Activated T-cell treated with anti-CD3 and anti-CD28 coated beads, Interleukin-2, amount 50 U/mL, for 1 hour (primary cell): ENCODE measurements at places on chromosomes 2 and 18.

DNA sequence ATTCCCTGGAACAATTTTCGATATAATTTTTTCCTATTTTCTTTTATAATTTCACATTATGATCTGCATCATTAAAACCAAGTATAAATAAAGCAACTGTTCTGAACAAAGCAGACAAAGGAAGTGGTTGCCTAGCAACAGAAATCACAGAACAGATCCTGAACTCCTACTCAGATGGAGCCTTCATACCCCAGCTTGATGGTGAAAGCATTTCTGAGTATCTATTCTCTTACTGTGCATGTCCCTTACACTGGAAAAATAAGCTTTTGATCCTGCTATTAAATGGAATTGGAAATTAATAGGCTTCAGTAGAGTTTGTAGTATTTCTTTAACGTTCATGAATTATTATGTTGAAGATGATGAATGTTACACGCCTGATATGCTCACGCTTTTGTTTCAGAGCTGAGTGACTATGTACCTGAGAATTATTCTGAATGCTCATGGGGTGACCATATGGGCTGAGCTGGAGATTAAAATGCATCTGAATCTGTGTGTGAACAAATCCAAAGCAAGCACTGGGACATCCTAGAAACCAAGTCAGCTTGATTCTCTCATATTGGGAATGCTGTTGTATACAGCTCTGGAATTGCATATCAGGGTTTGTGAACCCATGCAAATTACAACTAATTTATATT is 254.0 kb downstream of the KCNJ3 start:
- DNase-seq = no peak

GRCh38 chr2:193446967-193447366 is 1252.2 kb upstream of the TMEFF2 start:
- DNase-seq = no peak

- DNase-seq = no peak
Measured at GRCh38 chr2:218270721-218271486, 585 bp downstream of the PNKD start.

DNA sequence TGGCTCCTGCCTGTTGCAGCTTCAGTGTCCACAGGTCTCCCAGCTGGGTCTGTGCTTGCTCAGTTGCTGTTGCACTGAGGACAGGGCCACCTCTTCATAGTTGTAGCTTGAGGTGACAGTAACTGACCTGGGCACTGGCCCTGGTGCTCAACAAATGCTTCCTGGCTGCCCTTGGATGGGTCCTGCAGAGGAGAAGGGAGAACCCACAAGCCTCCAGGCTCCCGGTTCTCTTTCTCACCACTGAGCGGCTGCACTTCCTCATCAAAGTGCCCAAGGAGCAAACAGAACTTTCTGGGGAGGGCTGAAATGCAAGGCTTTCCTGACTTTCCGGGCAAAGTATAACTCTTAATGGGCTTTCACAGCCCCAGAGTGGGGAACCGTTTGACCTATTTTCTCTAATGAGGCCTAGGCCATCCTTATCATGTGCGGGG is 38.7 kb downstream of the LCT start:
- DNase-seq = no peak

GRCh38 chr2:201440182-201440581 is 11.1 kb downstream of the TRAK2 start:
- DNase-seq = no peak

DNA sequence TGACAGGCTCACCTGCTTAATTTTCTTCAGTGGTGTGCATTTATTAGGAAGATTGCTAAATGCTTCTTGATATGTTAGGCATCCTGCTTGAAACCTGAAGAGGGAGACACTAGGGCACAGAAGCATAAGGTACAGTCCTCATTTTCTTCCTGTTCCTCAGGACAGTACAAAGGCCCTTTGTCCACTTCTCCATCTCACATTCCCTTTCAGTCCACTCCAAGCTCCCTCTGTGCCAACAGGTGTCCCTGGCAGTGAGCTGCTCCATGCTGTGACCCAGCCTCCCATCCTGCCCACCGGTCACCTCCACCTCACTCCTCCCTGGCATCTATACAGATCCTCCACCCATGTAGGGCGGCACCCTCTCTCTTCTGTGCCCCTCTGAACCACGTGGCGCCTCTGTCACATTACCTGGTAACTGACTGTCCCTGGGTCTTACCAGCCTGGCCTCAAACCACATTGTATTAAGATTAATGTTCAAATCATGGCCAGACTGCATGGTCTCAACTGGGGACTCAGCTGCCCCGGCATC is 162.8 kb downstream of the VAPA start:
- DNase-seq = no peak

DNA sequence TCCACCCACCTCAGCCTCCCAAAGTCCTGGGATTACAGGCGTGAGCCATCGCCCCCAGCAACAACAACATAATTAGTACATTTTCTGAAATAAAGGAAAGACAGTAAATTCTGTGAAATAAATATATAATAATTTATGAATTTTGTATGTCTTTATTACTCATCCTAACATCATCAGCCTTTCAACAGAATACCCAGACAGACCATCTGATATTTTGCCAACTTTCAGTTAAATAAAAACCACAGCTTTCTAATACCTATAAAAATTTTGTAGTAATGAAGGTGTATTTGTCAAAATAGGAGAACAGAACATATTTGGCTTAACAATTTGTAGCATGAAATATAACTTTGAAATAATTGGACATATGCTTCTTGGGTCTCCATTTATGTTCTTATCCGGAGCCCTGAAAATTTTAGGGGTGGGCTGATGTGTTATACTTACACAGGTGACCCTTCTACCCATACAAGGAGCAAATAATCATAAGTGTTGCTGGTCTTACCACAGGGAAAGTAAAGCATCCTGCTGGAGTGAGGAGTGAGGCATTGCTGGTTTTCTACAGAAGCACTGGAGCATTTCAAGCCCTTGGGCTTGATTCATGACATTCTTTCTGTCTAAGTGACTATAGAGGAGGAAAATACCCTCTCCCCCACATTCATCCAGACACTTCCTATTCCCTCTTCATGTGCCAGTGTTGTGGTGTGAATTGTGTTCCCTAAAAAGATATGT is 99.3 kb downstream of the SPOPL start:
- no peak for DNase-seq
